ENCODE measurements at places on chromosomes 13 and 19.
A peak's percentile ranks its signal among the peaks of the same experiment; 100 is the strongest.

- DNase-seq = no peak
These were observed 22.2 kb upstream of the KPNA3 start for GRCh38 chr13:49814551-49815270.

DNA sequence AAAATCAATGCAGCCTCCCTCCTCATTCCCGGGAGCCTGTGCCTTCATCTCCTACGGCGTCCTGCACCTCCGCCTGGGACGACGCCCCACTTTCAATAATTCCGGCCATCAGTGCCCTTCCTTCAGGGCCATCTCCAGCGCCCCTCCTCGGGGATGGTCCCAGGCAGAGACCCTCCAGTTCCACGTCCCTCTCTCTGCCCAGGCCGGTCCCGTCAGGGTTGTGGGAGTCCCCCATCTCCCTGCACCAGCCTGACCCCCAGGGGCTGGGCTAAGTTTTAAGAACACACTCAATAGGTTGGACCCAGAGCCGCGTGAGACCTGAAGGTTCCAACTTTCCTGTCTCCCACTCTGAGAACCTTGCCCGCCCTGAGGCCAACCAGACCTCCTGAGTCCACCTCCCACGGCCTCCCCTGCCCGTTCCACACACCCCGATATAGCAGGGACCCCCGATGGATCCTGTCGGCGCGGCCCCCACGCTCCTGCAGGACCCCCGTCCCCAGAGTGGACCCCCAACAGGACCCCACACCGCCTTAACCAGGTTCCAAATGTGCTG is 646 bp downstream of the TMEM161A start:
- no peak for DNase-seq

- peak; percentile 74 for DNase-seq
These were observed 814.2 kb upstream of the SLITRK5 start for GRCh38 chr13:86856991-86857390.

GRCh38 chr13:49185264-49185663 is 34.9 kb upstream of the MLNR start:
- no peak for DNase-seq

DNA sequence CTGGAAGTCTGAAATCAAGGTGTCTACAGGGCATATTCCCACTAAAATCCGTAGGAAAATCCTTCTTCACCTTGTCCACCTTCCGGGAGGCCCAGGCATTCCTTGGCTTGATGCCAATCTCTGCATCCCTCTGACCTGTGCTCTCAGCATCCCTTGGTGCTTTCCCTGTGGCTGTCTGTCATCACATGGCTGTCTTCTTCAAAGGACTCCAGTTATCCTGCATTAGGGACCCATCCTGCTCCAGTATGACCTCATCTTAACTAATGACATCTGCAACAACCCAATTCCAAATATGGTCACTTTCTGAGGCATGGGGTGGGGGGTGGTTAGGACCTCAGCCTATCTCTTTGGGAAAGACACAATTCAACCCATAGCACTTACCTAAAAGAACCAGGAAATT is 423.8 kb downstream of the IRS2 start:
- DNase-seq = no peak

DNA sequence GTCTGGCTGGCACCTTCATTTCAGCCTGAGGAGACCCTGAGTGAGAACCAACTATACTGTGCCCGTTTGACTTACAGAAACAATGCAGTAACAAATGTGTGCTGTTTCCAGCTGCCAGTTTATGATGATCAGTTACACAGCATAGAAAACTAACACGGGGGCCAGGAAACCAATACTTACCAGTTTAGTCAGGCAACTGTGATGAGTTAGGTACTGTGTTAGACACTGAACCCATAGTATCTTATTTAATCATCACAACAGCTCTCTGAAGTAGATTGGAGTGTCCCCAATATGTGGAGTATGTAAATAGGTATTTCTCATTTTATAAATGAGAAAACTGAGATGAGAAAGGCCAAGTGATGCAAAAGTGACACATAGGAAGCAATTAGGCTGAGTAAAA is 620.9 kb upstream of the KLF12 start:
- DNase-seq = no peak

- DNase-seq = no peak
These were observed 5.9 kb downstream of the KLC3 start for GRCh38 chr19:45346449-45346848.

GRCh38 chr13:75173457-75174356 is 308.3 kb downstream of the TBC1D4 start:
- DNase-seq = no peak

GRCh38 chr19:49217382-49217781 is 59.8 kb downstream of the TRPM4 start:
- DNase-seq = no peak

DNA sequence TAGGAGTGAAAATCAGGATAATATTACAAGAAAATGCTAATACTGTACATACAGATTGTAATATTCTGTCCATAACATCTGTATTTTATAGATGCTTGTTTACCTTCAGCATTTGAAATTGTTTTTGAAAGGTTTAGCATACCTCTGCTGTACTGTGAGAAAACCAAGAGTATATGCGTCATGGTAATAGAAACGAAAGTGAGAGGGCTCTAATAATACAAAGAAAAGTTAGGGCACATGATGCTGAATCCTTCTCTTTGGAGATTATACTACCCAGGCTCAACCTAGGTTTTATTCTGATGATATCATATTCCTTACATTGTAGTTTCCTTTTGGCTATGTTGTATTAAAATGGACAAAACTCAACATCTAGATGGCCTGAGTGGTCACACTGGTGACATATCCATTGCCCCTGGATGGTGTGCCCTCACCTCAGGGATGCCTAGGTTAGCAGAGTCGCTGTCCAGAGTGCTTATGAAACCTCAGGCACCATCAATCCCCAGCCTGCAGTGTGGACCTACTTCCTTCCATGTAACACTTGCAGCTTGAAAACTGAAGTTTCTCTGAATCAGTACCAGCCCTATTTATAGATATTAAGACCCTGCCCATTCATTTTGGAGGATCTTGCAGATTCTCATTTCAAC is 253.7 kb downstream of the KCTD12 start:
- no peak for DNase-seq

GRCh38 chr13:109670776-109671175 is 115.6 kb downstream of the IRS2 start:
- no peak for DNase-seq

- no peak for DNase-seq
These were observed 27.5 kb upstream of the TMEM255B start for GRCh38 chr13:113731192-113732175.

GRCh38 chr13:42758515-42758914 is 22.9 kb upstream of the FAM216B start:
- no peak for DNase-seq

- no peak for DNase-seq
These were observed 442.2 kb upstream of the KLF12 start for GRCh38 chr13:74576420-74576819.

GRCh38 chr13:32384702-32385101 is 43.2 kb downstream of the N4BP2L1 start:
- DNase-seq = no peak

GRCh38 chr13:97459215-97459777 is 25.3 kb downstream of the RAP2A start:
- DNase-seq = no peak

- no peak for DNase-seq
These were observed 52.1 kb upstream of the ARHGEF7 start for GRCh38 chr13:111062966-111063365.

DNA sequence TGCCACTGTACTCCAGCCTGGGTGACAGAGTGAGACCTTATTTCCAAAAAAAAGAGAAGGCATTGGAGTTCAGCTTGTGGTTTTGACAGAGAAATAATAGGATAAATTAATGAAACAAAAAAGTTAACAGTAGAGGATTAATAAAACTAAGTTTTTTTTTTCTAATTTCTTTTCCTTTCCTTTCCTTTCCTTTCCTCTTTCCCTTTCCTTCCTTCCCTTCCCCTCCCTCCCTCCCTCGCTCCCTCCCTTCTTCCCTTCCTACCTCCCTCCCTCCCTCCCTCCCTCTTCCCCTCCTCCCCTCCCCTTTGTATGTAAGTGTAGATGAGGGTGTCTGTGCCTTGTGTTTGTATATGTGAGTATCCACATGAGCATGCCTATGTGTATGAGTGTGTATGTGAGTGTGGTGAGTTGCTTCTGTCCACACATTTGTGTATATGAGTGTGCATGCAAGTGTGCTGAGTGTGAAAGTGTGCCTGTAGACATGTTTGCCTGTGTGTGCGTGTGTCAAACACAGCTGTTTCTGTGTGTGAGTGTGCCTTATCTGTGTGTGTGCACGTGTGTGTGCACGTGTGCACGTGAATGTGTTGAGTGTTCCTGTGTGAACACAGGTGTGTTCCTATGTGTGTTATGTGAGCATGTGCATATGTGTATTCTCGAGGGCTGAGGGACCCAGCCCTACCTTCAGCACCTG is 12.5 kb upstream of the MZF1 start:
- no peak for DNase-seq

- DNase-seq = peak; percentile 99
These were observed at the start of gene YIF1B for GRCh38 chr19:38315657-38316476. Gene YIF1B (minus strand): TSS chr19:38315947. CDS start chr19:38315917, 30 bp downstream.

- peak; percentile 93 for DNase-seq
These were observed 372 bp upstream of the ZNF699 start for GRCh38 chr19:9309974-9310446.

- DNase-seq = no peak
These were observed 676 bp downstream of the BRCA2 start for GRCh38 chr13:32316028-32316339.

GRCh38 chr19:45919678-45920077 is 5.1 kb upstream of the NANOS2 start:
- DNase-seq = no peak

DNA sequence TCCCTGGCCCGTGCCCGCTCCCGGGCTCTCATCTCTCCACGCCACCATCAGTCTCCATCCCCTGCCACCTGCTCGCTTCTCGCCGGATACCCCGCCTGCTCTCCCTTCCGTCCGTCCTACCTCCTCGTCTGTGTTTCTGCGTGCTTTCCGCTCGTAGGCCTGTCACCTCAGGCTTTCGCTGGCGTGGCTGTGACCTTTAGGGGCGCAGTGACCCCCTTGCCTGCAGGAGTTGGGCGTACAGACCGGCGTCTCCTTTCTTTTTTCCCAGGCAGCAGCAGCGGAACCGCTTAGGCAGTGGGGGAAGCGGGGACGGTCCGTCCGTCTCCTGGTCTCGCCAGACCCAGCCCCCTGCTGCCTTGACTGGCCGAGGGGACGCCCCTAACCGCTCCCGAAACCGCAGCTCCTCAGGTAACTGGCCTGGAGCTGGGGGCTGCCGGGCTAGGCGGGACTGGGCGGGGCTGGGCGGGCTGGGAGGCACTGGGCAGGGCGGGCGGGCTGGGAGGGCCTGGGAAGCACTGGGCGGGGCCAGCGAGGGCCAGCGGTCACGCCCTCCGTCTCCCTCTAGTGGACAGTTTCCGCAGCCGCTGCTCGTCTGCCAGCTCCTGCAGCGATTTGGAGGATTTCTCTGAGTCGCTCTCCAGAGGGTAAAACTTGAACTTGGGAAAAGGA is 6.3 kb downstream of the PGLYRP1 start:
- DNase-seq = peak; percentile 90

- DNase-seq = no peak
These were observed 27.4 kb upstream of the SACS start for GRCh38 chr13:23460921-23461320.

DNA sequence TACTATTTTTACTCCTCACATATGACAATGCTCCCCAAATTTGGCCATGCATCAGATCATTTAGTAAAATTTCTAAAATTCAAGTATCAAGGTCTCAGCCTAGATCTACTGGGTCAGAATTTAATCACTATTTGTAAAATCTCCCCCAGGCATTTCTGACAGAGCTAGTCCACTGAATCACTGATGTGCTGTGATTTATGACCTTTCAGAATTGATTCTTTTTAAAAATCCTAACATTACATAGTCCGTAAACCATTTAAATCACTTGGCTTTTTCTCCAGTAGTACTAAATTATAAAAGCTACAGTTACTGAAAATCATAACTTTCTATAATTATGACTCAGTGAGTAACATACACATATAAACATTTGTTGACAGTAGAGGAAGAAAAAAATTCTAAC is 92.8 kb upstream of the RAP2A start:
- DNase-seq = no peak

GRCh38 chr19:5339950-5340636 is 519 bp downstream of the PTPRS start:
- peak; percentile 49 for DNase-seq

GRCh38 chr13:94435604-94436226 is 43.8 kb downstream of the DCT start:
- DNase-seq = peak; percentile 4

DNA sequence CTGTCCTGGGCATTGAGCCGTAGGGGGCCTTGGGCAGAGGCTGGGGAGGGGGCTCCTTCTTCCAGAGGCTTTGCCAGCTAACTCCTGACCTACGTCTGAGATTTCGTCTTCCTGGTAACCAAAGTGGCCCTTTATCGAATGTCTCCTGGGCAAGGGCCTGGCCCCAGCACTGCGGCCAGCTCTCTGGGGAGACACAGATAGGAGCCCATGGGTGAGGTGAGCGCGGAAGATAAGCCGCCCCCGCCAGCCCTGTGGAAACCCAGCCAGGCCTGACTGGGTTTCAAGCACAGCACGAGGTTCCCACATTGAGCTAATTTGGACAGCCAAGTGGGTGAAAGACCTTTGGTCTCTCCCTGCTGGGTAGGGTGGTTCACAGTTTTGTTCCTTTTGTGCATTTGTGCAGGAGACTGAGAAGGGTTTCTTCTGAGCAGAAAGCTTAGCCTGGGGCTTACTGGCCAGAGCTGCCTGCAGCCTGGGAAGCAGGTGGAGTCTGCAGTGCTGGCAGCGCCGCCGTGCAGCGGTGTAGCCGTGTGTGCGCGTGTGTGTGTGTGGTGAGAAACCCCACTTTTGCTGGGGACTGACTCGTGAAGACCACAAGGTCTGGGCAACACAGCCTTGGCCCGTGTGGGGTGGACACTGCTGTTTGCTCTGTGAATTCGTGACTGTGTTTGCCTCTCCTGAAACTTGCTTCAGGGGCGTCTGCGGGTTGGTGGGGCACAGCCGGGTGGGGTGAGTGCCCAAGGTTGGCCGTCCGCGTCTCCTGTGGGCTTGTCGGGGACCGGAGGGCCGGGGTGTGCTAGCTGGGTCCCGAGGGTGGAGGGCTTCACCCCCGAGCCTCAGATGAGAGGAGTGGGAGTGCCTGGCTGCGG is 2.5 kb downstream of the BSG start:
- peak; percentile 57 for DNase-seq

DNA sequence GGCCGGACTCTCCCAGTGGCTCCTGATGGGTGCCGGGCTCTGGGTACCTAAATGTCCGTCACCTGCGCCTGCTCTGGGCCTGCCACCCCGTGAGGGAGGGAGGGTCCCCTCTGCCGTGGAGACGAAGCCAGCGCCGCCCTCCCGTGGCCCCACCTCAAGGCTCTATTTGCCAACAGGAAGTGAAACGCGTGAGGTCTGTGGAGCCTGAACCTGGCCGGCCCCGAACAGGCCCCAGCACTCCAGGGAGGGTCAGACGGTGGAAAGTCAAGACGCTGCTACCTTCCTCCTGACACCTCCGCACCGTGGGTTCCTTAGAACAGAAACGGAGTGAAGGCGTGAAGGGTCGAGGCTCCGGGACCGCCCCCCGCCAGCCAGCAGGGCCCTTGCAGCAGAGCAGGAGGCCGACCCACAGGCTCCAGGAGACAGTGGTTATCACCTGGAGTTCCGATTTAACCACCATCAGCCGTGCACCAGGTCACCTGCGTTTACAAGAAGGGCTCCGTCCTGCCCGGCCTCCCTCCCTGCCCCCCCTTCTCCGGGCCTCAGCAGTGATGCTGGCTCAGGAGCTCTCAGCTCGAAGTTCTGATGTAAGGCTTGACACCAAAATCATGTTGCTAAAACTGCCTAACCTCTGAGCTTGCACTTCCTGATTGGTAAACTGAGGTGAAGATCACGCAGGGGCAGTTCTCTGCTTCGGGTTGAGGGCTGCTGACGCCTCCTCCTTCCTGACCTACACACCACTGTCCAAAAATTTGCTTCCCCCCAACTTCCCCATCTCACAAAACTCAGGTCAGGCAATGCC is 50.9 kb upstream of the C13orf46 start:
- no peak for DNase-seq

Measured in Daoy (cell line).